ENCODE measurements at places on chromosomes 7 and 10.

DNA sequence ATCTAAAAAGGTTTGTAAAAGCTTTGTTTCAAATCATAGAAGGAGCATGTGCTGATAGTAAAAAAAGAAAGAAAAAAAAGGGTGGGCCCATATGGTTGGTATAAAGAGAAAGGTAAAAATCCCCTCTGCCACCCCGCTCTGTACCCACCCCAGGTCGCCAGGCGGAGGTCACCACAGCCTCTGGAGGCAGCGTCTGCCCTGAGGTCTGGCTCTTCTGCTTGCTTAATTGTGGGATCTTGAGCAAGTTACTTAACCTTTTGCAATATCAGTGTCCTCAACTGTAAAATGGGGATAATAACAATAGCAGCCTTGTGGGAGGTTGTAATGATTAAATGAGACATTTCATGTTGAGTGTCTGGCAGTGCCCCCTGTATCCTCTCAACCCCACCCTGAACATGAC is 10.7 kb upstream of the PCBD1 start:
- DNase-seq, result no peak

GRCh38 chr7:36127075-36127740 is 25.8 kb upstream of the EEPD1 start:
- DNase-seq, result no peak

DNA sequence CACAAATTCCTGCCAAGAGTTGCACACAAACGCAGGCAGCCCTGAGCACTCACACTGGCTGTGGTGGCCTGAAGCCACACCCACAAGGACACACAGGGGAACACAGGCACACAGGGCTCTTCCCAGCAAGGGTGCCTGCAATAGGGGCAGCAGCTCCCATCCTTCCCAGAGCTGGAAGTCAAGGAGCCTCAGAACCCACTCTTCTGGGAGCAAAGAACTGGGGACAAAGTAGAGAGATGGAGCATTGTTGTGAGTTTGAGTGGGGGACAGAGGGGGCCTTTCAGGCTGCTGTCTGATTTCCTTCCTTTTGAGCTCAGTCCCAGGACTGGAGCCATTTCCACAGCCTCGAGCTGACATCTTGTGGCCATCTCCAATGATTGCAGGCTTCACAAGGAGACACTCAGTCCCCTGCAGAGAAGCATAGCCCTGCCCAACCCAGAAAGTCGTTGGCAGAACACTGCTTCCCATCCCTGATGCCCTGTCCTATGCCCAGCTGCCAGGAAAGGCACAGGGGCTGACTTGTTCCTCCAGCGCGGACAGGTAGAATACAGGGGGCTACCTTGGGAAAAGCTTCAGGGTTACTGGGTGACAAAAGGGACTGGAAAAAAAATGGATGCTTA is 34.4 kb upstream of the SLF2 start:
- DNase-seq, result no peak

DNA sequence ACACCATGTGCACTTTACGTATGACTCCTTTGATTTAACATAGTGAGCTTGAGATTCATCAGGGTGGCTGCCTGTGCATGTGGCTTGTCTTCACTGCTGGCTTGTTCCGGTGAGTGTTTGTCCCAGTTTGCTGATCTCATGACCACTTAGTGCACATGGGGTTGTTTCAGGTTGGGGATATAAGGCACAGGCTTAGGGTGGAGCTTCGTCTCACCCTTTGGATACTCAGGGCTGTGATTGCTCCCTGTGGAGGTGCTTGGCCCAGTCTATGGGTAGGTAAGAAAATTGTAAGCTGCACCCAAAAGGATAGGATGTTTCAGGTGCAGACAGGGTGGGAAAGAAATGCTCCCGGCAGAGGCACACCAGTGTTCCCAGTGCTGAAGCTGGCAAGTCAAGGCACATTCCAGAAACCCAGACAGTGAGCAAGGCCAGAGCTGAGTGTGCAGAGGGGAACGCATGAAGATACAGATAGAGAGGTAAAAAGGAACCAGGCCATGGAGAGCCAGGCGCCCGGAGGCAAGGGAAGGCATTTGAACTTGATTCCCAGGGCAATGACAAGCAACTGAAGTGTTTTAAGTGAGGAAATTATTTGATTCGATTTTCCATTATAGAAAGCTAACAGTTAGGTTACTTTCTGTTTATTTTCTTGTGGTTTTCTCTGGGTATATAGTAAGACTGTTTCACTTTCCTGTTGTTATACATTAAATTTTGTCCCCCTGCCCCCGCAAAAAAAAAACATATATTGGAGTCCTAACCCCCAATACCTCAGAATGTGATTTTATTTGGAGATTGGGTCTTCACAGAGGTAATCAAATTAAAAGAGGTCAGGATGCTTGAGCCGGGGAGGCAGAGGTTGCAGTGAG is 289.8 kb upstream of the KLF6 start:
- no peak for DNase-seq

GRCh38 chr10:47116445-47116844 is 183.6 kb upstream of the GDF10 start:
- no peak for DNase-seq

GRCh38 chr7:74507538-74508319 is 54.0 kb downstream of the GTF2IRD1 start:
- no peak for DNase-seq

DNA sequence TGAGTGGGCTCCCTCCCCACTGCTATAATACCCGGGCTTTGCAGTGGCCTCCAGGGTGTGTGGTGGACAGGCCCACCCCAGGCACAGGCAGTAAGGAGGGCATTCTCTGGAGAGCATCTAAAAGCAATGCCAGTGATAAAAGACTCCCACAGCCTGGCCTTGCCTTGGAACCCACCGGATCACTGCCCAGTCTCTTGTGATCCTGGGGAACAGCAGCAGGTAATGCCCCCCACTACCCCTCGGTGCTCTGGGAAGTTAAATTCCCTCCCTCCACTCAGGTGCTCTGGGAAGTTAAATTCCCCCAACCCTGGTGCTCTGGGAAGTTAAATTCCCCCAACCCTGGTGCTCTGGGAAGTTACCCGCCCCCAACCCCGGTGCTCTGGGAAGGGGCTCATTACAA is 565.2 kb downstream of the TCERG1L start:
- DNase-seq, result no peak

All from activated CD8-positive, alpha-beta memory T cell treated with anti-CD3 and anti-CD28 coated beads, Interleukin-2, amount 50 U/mL, for 4 hours (primary cell).